Foreskin fibroblast (primary cell): ENCODE measurements at places on chromosomes 11 and 22.
A peak's percentile ranks its signal among the peaks of the same experiment; 100 is the strongest.

GRCh38 chr11:114075891-114076441, 16.5 kb downstream of the ZBTB16 start:
- DNase-seq = peak; percentile 91

- DNase-seq = peak; percentile 77
Observed at GRCh38 chr11:63682066-63683021, 1.0 kb downstream of the RTN3 start.

DNA sequence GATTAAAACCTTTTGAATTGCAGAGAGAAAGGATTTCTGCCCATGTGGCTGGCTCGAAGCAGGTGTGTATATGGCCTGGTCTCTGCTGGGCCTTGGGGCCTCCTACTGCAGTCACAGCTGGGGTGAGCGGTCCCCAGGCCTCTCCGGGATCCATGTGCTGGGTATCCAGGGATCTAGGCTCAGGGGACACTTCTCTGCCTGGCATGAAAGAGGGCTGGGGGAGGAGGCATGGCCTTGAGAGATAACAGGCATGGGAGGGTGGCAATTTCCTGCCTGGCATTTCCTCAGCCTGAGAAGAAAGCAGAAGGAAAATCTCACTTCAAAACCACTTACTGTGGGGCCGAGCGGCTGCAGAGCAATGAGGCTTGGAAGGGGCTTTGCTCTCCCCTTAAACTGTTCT, 20.3 kb upstream of the PARVG start:
- DNase-seq = no peak

- DNase-seq = no peak
Observed at GRCh38 chr11:115845872-115846271, 341.7 kb upstream of the CADM1 start.

DNA sequence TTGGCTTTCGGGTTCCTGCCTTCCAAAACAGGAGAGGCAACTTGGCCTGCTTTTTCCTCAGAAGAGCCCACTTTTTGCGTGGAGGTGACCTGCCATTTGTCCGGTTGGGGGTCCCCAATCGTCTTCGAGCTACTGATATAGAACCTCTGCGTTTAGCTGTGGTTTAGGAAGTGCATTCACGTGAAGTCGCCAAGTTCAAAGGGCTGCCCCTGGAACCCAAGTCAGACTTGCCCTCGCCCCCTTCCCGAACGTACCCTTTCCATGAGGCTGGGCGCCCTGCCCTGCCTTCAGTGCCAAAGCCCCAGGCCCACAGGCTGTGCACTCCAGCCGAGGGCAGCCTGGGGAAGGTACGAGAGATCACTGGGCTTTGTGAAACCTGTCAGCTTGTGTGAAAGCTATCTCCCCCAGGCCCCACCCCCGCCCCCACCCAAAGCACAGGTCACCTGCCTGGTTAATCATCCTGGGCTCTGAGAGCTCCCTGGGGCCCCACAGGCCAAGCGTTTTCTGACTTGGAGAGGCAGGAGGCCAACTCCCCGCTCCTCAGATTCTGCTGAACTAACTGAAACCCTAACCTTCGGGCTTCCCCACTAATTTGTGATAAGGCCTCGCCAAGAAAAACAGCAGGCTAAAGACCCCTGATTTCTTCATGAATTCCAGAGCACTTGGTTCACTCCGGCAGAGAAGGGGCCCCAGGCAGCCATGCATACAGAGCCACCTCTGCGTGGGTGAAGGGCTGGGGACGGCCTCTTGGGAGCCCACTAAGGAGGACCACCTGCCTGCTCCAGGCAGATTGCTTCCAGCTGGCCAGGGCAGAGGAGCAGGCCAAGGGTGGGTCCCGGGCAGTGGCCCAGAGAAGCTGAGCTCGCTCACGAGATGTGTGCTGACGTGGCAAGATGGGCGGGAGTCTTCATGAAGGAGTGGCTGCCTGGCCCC, 25.8 kb upstream of the KCNQ1OT1 start:
- peak; percentile 53 for DNase-seq

DNA sequence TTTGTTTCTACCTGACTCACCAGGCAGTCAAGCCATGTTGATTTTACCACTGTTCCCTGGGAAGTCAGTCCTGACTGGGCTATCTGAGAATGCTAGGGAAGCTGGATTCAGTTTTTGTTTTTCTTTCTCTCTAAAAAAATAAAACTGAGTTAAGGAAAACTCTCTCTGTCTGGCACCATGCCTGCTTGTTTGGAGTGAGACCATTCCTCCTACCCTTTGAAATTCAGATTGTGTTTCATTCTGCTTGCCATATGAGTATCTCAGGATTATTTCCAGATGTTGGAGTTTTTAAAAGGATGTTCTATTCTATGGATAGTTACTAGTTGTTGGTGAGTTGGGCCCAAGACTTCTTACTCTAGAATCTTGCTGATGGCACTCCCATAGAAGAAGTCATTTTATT, 1917.0 kb downstream of the LRRC4C start:
- DNase-seq = no peak

- DNase-seq = no peak
Observed at GRCh38 chr11:102776454-102776853, 4.0 kb downstream of the MMP10 start.

GRCh38 chr11:61728940-61729219, 23.6 kb upstream of the MYRF start:
- DNase-seq = peak; percentile 73
